Fibroblast of lung (primary cell): ENCODE measurements at places on chromosomes 11 and 22. TPM values are rescaled to one million over a fixed set of nuclear protein-coding genes. Genes with fewer than 3 reads are reported as not detected.

DNA sequence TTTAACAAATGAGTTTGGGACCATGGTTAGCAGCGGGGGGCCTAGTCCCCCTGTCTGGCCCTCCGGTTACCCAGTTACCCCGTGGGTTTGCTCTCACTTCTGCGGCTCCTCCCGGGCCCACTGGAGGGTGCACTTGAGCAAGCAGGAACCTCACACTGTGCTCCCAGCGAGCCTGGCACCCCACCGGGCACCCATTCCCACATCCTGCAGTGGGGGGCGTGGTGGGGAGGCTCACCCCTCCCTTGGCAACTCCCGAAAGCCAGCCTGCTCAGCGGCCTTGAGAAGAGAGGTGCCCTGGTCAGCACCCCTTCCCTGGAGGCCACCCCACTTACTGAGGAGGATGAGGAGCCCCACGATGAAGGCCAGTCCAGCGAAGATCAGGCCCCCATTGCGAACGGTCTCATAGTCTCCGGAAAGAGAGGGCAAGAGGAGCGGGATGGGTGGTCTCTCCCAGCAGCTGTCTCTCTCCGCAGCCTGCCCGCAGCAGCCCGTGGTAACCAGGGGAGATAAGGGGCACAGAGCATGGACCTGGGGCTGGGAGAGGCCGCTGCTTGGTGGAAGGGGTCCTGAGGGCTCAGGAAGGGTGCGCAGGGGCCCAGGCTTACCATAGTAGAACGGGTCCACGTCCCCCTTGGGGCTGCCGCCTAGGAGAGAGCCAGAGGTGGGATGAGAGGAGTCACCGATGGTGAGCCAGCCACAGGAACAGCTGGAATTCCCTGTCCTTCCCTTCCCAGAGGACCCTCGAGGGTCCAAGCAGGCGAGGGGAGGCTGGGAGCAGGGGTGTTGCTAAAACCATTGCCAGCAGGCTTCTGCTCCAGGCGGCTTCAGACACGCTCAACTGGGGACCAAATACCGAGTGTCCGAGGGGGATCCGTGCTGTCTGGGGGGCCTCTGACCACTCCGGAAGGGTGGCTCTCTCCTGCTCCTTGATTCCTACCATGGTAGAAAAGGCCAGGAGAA lies 2.2 kb downstream of the FXYD2 start:
- no peak for DNase-seq

DNA sequence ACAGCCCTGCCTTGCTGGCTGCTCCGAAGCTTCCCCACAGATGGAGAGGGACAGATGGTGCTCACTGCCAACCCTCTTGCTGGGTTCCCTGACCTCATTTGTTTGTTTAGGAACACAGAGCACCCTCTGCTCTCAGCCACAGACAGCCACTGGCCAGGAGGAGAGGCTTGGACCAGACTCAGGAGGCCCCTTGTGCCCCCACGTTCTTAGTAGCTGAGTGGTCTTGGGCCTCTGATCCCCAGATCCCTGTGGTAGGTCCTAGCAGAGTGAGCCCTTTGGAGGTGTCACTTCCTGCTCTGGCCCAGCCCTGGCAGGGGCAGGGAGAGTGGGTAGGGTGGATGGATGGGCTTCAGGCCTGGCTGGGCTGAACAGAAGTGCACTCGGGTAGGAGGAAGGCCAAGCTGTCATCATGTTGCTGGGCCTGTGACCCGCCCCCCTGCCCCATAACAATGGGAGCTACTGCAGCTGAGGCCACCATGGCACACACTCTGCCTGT lies 84.0 kb downstream of the DHCR7 start:
- no peak for DNase-seq

DNA sequence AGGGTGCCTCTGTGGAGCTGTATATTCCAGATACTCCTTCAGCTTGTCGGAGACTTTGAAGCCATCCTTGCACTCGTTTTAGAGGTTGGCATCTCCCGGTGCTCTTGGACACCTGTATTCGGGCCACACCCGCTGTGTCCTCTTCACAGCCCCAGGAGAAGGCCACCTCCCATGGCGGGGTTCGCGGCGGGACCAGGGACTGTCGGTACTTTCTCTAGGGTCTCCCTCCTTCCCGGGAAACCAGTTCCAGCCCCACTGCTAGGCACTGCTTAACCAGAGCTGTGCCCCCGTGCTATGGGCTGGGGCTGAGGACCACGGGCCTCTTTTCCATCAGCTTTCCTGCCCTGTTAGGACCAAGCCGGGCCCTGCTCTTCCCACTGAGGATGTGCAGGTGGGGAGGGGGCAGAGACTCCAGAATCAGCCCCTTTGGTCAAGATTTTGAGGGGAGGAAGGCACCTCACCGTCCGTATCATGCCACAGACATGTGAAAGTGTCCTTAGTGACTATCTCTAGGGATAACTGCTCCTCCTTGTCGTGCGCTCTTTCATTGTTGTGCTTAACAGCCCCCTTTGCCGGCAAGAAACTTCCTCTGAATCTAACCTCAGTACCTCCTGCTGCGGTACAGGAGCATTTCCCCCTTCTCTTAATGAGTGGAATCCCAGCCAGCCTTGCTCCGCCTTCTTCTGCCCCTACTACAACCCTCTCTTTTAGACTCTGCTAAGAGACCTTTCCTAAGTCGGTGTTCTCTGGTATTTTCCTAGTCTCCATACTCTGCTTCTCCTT lies 1.2 kb upstream of the B3GAT1 start:
- DNase-seq: no peak

DNA sequence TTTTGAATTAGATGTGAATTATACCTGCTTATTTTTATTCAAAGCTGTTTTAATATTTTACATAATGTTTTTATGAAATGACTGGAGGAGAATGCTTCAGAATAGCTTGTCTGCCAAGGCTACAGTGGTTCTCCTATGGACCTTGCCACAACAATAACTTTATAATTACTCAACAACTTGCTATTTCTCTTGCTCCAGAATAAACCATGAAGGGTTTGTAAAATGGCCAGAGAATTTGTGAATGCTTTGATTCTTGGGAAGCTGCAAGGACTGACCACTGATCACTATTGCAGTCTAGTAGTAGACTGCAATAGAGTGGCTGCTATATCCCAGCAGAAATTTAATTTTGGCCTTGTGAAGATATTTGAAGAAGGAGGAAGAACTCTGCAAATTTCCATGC lies 199.7 kb downstream of the FAT3 start:
- peak; percentile 89 for DNase-seq

DNA sequence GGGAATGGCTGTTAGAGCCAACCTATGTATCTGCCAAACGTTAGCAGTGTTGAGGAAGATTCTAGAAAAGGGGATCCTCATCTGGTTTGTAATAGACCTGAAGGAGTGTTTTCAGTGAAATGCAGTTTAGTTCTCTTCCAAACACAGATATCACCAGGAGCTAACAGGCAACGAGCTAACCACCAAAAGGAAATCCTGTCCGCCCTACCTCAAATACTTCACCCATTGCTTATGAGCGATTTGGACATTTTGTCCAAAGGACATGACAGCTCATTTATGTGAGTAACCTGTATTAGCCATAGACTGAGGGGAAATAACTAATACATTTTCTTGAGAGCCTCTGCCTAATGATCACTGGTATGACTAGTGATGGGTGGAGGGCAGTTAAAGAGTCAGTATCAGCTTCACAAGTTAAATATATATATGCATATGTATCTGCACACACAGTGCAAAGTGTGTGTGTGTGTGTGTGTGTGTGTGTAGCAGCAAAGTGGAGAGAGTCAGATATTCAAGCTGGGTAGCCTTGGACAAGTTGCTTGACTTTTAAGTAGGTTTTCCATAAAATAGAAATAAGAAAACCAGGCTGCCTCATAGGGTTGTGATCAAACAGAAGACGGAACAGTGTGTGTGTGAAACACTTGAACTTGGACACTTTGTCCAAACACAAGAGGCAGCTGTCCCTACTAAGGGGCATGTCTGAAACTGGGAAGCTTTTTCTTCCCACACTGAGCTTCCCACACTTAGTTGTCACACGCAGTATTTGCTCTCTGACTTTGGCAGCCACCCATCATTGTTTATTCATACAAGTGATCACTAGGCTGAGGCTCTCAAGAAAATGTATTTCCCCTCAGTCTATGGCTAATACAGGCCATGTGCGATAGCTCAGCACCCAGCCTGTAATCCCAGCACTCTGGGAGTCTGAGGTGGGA lies 940 bp upstream of the C11orf91 start:
- DNase-seq: peak; percentile 88

DNA sequence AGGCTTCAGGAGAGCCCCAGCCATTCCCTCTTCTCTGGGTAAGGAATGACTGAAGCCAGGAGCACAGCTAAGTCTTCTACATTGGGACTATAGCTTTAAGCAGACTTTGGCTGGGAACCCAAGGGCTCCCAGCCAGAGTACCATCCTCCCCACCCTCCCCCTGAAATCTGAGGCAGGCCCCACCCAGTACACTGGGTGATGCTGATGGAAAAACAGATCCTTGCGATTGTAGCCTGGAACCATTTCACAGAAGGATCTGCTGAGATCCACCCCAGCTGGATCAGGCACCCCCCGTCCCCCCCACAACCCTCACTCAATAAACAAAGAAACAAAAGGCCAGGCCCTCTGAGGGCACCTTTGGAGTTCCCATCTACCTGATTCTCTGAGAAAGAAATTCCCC lies 39.8 kb downstream of the IL18BP start:
- DNase-seq: peak; percentile 75

DNA sequence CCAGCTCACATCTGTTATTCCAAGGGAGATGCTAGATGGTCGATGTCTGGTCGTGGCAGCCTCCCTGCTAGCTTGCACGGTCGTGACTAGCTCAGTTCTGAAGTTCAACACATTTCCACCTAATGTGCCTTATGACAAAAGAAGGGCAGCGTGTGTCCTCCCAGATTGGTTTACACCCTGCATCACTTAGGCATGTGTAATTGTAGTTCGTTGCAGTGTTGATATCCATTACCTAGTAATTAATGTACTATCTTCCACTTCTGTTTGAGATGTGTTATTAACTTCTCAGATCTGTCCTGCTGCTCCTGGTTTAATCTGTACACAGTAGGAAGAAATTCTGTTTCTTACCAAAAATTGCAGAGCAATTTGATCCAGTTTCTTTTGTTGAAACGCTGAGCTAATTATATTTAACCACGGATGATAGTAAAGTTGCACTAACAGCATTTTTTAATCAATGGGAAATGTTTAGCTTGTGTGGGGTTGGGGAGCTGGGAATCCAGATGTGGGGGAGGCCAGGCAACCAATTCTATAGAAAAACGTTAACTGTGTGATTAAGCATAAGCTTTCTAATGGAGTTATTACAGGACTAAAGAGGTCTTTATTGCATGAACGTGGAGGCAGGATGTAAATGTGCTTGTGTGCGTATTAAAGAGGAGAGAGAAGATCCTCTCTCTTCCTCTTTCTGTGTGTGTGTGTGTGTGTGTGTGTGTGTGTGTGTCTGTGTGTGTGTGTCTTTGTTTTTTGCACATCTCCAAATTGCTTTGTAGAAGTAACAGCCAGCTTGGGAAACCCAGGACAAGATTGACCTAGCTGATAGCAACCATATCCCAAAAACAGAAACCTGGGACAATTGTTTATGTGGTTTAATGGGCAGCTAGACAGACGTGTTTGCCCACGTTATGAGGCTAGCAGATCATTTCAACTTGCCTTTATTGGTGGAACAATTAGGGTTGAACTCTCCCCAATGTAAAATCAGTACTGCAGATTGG lies 145.7 kb upstream of the TTC12 start:
- no peak for DNase-seq

GRCh38 chr22:37499027-37499707 lies 13.0 kb upstream of the MFNG start:
- DNase-seq: peak; percentile 38

DNA sequence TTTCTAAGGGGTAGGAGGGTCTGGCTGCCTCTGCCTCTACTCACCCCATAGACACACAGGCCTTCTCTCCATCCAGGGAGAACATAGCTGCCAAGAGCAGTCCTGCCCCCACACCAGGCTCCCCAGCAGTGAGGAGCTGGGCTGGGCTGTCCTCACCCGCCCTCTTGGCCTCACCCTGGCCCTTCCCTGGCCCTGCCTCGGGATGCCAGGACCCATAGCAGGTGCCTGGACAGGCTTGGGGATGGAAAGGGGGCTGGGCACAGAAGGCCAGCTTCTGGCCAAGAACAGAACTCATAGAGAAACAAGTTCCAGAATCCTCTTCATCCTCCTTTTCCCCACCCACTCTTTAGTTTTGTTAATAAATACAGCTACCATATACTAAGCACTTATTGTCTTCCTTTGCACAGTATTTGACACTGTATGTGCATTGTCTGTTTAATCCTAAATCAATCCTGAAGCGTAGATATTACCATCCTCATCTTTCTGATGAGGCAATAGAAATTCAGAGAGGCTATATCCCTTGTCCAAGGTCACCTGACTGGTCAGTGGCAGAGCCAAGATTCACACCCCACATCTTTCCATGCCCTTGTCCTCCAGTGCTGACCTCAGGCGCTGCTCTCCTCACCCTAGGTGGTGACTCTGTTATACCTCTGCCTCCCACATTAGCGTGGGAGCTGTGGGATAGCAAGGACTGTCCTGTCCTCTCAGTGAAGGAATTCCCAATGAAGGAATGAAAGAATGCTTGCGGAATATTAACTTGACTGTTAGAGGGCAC lies 22.0 kb upstream of the MYOD1 start:
- DNase-seq: no peak

DNA sequence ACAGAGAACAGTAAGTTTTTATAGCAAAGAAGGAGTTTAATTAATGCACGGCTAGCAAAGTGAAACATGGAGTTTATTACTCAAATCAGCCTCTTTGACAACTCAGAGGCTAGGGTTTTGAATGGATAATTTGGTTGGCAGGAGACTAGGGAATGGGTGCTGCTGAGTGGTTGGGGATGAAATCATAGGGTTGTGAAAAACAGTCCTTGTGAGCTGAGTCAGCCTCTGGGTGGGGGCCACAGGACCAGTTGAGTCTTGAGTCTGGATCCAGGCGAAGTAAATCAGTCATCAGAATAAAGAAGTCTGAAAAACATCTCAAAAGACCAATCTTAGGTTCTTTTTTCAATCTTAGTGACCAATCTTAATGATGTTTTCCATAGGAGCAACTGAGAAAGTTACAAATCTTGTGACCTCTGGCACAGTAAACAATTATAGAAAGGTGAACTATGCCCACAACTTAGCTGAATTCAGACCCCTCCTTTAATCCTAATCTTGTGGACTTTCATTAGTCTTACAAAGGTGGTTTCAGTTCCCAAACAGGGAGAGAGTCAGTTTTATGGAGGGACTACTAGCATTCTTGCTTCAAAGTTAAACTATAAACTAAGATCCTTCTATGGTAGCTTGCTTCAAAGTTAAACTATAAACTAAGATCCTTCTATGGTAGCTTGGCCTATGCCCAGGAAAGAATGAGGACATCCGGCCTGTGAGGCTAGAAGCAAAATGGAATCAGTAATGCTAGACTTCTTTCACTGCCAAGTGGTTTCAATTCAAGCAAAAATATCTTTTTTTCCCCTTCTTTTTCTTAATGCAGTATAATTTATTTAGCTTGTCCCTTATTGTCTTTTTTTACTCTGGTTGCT lies 84.5 kb downstream of the AASDHPPT start:
- DNase-seq: no peak

DNA sequence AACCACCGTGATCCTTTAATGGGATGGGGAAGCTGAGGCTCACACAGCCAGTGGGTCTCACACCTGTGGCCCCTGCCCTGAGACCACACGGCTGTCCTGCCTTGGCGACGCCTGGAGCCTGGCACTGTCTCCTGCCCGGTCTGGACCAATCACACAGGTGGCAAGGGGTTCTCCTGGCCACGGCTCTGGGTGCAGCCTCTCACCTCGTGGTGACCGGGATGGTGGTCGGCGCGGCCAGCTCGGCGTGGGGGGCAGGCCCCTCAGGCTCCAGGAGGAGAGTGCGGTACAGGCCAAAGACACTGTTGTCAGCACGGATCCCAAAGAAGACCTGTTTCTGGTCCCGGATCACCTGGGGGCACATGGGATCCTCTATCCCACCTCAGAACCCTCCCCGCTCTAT lies 8.7 kb downstream of the ANO9 start:
- no peak for DNase-seq

GRCh38 chr11:68661014-68661413 lies 23.3 kb upstream of the GAL start:
- no peak for DNase-seq

Gene MOV10L1
- 0.03 and 0.40 TPM in 2 replicates for polyA plus RNA-seq

Gene RBMXL2
- polyA plus RNA-seq: not detected in 2 replicates

Gene UBTFL1
- polyA plus RNA-seq: not detected in 2 replicates
